Stimulated activated CD4-positive, alpha-beta T cell treated with anti-CD3 and anti-CD28 coated beads, Interleukin-15, amount 100 ng/mL, for 24 hours (primary cell): ENCODE measurements at places on chromosomes 1 and 21.

- DNase-seq = no peak
Measured at GRCh38 chr1:235741294-235741693, 91.7 kb upstream of the GNG4 start.

- DNase-seq = no peak
Measured at GRCh38 chr1:168148916-168149315, 12.2 kb upstream of the GPR161 start.

- DNase-seq = no peak
Measured at GRCh38 chr1:192316942-192317450, at the start of gene RGS21. Gene RGS21 (plus strand): TSS chr1:192316992. CDS start chr1:192343037, 26,045 bp downstream.

- DNase-seq = no peak
Measured at GRCh38 chr1:110494036-110494435, 24.9 kb downstream of the KCNA10 start.

- no peak for DNase-seq
Measured at GRCh38 chr1:172179918-172180317, 240.6 kb upstream of the C1orf105 start.

DNA sequence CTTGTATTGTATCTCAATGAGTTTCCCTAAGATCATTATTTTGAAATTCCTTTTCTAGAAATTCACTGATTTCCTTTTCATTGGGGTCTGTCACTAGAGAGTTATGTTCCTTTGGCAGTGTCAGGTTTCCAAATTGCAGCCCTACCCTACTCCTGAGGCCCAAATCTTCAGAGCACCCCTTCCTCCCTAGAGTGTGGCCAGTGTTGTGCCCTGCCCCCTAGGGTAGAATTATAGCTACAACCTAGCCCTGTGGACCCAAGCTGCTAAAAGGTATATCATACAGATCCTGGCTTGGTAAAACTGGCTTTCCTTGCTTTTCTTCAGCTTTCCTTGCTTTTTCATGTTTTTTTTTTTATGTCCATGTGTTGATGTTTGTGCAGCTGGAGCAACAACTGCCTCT is 60.7 kb downstream of the DIPK1A start:
- DNase-seq = no peak

GRCh38 chr1:77238462-77238861 is 19.2 kb upstream of the PIGK start:
- DNase-seq = no peak

DNA sequence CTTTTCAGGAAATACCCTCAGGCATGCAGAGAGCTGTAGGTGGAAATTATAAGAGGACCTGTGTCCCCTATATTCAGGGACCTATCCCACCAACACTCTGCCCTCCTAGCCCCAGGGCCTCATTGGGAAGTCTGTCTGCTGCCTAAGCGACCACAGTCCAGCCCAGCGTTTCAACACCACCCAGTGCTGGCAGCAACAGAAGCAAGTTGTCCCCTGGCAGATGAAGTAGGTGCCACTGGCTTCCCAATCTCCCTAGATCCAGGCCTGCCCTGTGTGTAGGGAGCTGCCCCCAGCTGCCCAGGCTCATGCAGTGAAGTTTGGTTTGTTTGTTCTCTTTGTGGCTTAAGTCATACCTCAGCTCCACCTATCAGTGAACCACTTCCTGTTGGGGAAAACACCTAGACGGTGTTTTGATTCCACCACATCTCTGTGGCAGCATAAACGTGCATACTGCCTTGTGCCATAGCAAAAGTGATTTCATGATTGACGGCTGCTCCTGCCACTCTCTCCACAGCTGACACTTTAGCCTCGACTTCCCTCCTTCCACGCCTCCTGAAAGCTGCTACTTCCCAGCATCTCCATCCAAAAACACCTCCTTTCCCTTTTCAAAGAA is 8.1 kb upstream of the LEFTY1 start:
- peak; percentile 70 for DNase-seq

- peak; percentile 34 for DNase-seq
Measured at GRCh38 chr21:17783481-17784179, 35.5 kb downstream of the C21orf91 start.

DNA sequence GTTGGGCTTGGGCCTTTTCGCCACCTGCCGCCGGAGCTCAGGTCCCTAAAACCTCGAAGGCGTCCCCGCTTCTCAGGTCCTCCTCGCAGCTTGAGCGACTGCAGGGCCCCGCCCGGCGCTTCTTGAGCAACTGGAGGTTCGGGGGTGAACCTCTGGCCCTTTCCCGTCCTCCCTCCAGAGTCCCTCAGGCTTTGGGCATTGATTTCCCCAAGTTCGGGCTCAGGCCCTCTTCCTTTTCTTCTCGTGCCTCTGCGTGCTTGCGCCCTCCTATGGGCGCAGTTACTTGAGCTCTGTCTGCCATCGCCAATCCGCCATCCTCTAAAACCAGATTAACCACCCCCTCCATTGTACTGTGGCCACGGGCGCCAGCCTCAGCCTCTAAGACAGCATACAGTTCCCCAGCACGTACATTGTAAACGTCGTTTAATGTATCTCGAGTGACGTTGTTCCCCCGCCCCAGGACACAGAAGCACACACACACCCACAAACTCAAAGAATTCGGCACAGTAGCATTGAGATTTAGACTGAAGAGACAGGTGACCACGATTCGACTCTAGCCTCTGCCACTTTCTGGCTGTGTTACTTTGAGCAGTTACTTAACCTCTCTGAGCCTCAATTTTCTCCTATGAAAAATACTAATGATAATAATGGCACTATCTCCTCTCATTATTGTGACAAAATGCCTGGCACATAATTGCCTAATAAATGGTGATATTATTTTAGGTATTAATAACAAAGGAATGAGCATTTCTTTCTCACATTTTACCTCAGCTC is 22.6 kb downstream of the BTG2 start:
- no peak for DNase-seq

DNA sequence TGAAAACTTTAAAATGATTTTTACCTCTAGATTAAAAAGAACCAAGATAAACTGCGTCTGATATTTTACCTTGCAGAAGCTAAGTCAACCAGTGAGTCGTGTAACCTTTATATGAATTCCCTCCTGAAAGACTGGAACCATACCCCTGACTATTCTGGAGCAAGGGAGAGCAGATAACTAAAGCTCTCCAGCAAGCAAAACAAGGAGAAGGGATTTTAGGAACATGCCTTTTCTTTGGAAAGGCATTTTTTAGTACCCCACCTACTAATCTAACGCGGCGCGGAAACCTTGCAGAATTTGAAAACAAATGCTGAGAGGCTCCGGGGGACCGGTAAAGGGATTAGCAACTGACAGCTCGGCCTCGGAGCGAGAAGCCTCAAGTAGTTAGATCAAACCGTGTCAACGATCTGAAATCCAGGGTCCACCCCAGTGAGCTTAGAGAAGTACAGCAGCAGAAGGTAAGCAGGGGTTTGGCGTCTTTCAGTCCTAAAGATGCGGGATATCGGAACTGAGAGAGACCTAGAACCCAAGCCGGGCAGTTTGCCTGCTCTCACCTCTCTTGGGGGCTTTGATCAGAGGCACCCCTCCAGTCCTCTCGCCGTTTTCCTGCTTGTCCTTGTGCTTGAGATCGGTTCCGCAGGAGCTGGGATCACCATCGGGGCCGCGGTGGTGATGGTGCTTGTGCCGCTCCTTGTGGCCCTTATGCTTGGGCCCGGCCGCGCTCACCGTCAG is 954 bp downstream of the RSBN1 start:
- peak; percentile 37 for DNase-seq

- DNase-seq = peak; percentile 72
Measured at GRCh38 chr1:13813398-13814012, 113.5 kb downstream of the PRDM2 start.

- no peak for DNase-seq
Measured at GRCh38 chr1:6801966-6802365, 16.7 kb downstream of the CAMTA1 start.

GRCh38 chr1:63945943-63946342 is 172.1 kb downstream of the ROR1 start:
- DNase-seq = no peak

- no peak for DNase-seq
Measured at GRCh38 chr1:10938741-10939417, 73.6 kb upstream of the TARDBP start.

GRCh38 chr1:160363951-160364735 is 2.7 kb upstream of the NHLH1 start:
- DNase-seq = no peak

- DNase-seq = no peak
Measured at GRCh38 chr1:188140958-188141357, 1312.2 kb downstream of the PLA2G4A start.

DNA sequence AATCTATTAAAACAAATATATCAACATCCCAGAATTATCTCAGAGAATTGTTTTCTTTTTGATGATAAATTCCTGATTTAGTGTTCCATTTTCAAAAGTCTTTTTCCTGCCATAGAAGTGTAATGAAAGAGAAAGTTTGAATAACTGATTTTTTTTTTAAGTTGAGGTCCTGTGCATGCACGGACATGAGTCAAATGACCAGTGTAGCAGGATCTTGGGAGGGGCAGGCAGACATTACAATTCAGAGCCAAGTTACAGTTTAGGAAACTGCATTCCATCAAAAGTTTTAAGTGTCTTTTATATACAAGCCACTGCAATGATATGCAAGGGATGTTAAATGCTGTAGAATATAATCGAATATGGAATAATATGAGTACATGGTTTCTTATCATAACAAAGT is 227.5 kb downstream of the HMCN1 start:
- no peak for DNase-seq

DNA sequence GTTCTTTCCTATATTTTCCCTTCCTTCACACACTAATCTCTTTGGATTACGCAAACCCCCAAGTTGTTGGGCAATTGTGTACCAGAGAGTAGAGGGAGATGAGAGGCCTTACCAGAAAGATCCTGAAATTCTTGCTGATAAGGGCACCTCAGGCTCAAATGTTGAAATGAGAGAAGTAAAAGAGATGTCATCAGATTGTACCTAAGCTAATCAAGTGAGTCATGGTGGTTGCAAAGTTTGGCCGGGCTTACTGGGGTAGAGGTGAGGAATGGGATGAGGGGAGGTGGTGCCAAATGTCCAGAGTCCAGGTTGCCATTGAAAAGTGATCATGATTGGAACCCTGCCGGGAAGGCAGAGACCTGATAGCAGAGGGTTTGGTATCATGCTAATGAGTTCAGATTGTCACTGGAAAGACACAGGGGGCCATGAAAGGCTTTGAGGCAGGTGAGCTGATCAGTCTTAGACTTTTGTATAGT is 43.1 kb downstream of the OPTC start:
- DNase-seq = no peak

DNA sequence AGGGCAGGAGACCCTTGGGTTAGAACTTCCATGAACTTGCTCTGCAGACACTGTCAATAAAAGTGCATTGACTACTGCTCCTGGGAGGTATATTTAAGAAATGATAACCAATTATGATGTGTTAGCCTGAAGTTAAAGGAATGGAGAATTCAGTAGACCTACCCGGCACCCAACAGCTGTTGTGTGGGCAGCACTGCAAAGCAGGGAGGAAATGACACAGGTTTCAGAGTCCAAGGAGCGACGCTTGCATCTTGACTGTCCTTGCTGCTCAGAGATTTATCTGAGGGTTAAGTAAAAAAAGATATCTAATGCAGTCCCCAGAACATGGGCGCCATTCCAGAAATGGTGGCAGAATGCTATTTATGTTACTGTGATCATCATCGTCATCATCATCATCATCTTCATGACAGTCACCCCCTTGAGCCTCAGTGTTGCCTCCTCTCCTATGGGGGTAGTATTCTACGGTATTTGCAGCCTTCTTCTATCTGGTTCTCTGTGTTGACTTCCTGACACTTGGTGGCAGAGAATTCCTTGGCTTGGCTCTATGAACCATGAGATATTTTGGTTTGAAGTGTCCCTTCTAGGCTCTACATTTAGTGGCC is 225.9 kb downstream of the KAZN start:
- no peak for DNase-seq

GRCh38 chr1:165114022-165114888 is 242.3 kb downstream of the LMX1A start:
- DNase-seq = peak; percentile 18

DNA sequence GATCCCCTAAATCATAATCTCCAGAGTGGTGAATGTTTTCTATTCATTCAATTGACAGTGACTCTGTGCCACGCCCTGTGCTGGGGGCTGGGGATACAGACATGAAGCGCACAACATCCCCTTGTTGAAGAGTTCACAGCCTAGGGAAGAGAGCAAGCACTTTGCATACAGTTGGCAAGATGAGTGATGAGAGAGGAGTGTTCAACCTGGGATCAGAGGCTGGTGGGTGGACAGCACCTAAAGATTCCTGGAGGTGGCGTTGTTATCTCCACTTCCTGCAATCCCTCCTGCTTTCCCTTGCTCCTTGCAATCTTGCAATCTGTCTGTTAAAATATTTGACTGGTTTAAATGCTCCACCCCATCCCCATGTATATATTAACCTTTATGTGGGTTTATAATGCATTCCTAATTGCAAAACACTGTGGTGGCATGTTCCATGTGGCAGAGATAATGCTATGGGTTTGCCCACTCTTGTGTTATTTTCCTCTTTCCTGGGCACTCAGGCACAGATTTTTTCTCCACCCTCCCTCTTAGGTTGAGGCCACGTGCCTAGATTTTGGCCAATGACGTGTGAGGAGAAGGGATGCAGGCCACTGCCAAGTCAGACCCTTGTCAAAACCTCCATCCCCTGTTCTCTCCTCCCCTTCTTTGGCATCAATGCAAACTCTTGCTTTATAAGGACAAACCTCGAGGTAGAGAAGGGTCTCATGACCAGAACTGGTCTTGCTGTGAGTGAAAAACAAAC is 36.2 kb upstream of the GADD45A start:
- DNase-seq = no peak

DNA sequence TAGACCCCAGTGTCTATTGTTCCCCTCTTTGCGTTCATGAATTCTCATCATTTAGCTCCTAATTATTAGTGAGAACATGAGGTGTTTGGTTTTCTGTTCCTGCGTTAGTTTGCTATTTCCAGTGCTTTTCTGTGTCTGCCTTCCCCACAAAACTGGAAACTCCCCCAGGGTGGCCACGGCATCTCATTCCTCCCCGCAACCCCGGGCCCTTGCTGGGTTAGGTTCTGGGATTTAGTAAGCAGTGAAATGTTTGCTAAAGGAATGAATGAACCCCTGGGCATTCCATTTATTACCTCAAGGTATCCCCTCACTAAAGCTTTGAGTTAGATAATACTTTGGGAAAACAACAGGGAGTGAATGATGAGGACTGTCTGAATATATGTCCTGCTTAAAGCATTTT is 142.9 kb downstream of the GLUL start:
- DNase-seq = peak; percentile 55

- no peak for DNase-seq
Measured at GRCh38 chr1:207280706-207281105, 40.8 kb upstream of the CD55 start.

- no peak for DNase-seq
Measured at GRCh38 chr1:161949548-161949947, 74.1 kb downstream of the OLFML2B start.

- DNase-seq = no peak
Measured at GRCh38 chr1:27601321-27601770, 2.6 kb downstream of the AHDC1 start.

GRCh38 chr1:17255336-17255735 is 6.4 kb downstream of the PADI3 start:
- no peak for DNase-seq

GRCh38 chr1:193569983-193570269 is 383.5 kb upstream of the B3GALT2 start:
- DNase-seq = no peak

DNA sequence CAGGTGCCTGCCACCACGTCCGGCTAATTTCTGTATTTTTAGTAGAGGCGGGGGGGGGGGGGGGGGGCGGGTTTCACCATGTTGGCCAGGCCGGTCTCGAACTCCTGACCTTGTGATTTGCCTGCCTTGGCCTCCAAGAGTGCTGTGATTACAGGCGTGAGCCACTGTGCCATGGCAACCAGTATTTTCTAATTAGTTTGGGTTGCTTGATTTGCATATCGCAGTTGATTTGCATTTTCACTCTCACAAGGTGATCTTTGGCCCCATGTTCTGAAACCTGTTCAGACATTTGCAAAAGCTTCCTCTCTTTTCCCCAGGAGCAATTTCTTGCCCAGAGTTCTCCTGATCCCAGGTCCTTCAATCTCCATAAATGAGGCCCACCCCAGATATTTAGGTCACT is 1.7 kb downstream of the TOR3A start:
- peak; percentile 12 for DNase-seq
